ENCODE measurements at places on chromosomes 6 and 20.

GRCh38 chr20:23546435-23547144 is 21.7 kb downstream of the CST9L start:
- DNase-seq: no peak

DNA sequence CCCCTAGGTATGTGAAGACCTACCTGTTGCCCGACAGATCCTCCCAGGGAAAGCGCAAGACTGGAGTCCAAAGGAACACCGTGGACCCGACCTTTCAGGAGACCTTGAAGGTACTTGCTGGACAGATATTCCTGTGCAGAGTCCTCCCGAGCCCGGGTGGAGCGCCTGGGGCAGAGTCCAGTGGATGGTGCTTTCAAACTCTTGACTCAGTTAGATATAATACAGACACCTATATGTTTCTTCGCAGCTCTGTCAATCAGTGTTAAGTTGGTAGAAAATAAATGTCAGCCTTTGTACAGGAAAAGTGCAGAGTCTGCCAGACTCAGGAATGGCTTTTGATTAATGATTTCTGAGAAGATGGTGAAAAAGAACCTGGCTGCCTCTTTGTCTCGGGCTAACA is 67.2 kb downstream of the EZR start:
- no peak for DNase-seq

DNA sequence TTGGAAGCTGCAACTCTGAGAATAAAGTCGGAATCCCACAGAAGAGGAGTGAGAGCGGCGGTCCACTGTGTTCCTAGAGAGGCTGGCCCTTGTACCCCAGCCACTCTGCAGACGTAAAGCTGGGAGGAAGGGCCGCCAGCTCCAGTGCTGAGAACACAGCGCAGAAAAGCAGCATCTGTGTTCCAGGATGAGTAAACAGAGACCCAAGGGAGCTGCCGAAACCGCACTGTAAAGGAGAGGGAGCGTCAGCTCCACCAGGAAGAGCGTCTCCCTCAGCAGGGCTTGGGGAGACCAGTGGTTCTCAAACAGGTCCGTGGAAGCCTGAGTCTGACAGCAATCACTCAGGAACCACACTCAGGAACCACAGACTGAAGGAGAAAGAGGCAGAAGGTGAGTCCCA is 134.0 kb downstream of the WDR27 start:
- DNase-seq: no peak

- DNase-seq: no peak
Measured at GRCh38 chr20:6956574-6956973, 189.1 kb downstream of the BMP2 start.

DNA sequence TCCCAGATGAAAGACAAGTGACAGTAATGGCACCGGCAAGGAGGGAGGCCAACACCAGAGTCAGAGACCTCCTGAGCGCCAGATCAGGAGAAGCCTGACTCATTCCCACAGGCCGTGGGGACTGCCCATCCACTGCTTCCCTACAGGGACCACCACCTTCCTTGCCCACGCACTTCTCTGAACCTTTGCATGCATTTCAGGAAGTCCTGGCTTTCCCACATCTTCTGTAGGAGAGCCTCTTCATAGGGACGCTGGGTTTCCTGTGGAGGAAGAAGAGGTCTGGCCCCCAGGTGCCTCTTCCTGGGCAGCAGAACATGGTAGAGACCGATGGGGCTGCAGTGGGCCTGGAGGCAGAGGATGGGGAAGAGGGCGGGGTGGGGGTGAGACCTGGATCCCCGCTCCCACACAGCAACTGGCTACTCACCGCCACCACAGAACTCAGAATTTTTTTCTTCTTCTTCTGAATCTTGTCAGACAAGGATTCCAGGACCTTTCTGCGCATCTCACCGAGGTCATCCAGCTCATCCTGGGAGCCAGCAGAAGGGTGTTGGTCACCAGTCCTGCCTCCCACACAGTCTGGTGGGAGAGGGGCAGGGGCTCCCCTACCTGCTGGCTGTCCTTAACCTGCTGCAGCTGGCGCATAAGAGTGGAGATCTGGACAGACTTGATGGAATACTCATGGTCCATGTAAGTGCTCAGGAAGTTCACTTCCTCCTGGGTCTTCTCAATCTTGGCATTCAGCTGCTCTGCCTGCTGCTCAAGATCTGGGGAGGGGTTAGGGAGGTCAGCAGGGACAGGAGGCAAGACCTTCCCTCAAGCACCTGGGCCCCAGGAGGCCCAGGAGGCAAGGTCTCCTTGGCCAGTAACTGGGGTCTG is 13.7 kb downstream of the C20orf96 start:
- no peak for DNase-seq

GRCh38 chr6:43170417-43170930 is 595 bp upstream of the SRF start:
- DNase-seq: no peak

- no peak for DNase-seq
Measured at GRCh38 chr20:51456511-51457509, 85.7 kb downstream of the NFATC2 start.

GRCh38 chr6:136920216-136920615 is 1.9 kb upstream of the SLC35D3 start:
- no peak for DNase-seq

- DNase-seq: no peak
Measured at GRCh38 chr6:148704400-148705246, 42.2 kb upstream of the UST start.

DNA sequence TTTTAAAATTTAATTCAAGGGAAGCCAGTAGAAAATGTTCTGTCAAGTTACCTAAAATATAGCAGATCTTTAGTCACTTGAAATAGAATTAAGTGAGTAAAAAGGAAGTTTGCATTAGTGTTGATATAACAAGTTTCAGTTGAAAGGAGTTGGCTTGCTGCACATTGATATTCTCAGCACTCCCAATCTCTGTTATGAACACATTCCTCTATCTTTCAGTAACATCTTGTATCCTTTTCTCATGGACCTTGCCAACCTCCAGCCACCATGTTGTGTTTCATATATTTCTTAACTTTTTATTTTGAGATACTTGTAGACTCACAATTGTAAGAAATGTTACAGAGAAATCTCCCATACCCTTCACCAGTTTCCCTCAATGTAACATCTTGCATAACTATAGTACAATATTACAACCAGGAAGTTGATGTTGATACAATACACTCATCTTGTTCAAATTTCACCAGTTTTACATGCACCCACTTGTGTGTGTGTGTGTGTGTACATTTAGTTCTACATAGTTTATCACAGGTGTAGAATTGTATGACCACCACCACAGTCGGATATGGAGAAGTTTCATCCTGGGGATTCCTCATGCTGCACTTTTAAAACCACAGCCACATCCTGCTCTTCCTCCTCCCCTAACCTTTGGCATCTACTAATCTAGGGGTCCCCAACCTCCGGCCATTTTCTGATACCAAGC is 20.2 kb upstream of the PAQR8 start:
- no peak for DNase-seq

DNA sequence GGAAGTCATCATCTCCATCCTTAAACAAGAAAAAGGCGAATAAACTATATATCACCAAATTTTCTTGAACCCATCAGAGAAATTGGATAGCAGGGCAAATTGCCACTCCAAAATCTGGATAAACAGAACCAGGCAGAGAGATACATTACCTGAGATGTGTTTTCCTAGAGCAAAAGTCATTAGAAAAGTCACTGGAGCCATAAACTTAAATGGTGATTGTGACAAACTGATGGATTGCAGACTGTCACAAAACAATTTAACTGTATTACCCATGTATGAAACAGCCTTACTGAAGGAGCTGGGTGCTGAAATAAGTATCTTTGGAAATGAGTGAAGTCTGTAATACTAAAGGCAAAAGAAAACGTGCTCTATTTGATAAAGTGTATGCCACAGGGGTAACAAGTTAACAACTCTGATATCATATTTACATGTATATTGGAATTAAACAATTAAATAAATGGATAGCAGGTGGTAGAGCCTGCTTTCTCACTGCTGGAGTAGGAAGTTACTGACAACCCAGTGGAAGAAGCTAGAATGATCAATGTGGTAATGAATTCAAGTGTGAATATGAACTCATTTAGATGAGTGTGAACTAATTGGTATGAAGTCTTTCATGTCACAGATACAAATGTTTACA is 186.9 kb downstream of the LMBRD1 start:
- no peak for DNase-seq

DNA sequence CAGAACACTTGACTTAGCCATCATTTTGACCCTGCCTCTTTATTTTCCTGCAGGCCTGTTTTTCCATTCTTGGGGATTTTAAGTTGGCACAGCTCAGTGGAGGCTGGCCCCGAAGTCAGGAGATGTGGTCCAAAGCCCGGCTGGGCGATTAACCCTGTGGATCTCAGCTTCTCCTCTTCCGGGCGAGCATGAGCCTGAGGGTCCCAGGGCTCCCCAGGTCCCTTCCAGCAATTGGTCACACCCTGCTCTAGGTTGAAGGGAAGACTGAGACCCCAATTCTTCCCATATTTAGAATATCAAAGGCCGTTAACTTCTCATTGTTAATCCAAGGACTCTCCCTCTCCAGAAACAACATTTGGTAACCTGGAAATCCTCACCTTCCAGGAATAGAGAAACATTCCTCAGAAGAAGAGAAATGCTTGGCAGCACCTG is 2.3 kb downstream of the THBS2 start:
- no peak for DNase-seq

GRCh38 chr20:59560588-59561227 is 43.6 kb upstream of the PHACTR3 start:
- DNase-seq: no peak

DNA sequence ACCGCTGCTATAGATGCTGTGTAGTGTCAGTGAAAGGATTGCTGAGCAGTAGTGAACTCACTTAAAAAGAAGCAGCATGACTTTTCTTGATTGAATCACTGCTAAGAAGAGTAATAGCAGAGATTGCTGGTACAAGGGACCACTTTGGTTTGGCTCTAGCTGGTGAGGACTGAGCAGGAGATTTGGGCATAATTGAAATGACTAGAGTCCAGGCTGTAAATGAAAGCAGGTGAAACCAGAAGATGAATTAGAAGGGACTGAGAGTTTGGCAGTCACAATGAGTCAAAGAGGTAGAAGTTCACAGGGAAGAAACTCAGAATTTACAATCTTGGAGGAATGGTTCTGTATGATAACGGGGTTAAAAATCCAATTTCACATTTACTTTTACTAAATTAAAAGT is 19.1 kb upstream of the REV3L start:
- no peak for DNase-seq

DNA sequence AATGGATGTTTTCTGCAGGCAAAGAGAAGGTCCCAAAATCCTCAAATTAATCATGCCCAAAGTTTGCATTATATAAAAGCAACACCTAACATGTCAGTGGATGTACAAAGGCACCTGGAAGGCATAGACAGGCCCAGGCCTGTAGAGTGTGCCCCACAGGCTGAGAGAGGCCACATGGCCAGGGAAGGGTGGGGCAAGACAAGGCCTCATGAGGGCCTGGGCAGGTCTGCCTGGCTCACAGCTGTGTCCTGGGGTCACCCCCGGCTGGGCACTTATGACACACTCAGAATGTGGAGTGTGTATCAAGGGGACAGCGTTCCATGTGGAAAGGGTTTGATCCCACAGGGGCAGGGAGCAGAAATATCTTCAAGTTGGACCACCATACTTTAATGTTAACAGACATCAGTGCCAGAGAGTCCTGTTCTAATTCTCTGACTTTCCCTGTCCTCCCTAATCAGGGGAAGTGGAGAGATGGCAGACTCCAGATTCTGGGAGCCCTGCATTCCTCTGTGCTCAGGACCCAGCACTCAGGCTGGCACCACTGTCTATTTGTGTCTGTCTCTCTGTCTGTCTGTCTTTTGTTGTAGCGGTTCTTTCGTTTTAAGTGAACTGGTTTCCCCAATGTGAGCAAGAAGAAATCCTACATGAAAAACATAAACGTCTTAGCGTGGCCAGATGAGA is 178.3 kb upstream of the FOXA2 start:
- DNase-seq: no peak

DNA sequence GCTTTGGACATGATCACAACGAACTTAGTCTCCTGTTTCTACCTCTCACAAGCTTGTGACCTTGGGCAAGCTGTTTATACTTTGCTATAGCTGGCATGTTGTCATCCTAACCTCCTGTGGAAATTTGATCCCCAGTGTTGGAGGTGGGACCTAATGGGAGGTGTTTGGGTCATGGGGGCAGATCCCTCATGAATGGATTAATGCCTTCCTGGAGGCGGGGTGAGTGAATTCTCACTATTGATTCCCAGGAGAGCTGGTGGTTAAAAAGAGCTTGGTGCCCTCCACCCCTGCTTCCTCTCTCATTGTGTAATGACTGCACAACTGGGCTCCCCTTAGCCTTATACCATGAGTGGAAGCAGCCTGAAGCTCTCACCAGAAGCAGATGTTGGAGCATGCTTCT is 228.9 kb downstream of the HIVEP2 start:
- no peak for DNase-seq

DNA sequence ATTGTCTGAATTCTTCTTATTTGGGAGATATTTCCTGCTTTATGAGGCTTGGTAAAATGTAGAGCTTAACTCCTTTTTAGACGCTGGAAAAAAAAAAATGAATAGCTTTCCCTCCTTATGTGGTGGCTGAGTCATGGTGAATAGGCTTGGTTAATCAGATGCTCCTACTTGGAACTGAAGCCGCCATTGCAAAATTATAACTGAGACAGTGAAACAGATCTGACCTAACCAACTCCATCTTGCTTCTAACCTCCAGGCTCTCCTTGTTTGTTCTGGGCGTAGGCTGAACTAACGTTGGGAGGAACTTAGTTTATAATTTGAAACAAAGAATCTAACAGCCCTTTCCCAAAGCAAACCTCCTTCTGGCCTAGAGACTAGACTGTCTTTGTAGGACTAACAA is 43.2 kb upstream of the PLCB4 start:
- DNase-seq: no peak

DNA sequence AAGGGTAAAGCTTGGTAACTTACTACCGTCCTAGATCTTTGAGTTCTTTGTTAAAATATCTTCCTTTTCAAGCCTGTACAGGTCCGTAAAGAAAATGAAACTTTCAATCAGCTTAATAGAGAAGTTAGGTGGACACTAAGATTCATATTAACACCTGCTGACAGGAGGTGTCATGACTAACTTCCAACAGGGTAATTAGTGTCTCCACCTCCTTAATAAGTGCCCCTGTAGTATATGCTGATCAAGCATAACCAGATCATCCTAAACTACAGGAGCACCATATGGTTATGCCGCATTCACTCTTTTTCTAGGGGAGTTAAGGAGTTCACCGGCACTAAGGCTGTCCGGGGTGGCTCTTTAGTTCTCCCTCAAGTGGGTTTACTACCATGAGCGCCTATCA is 23.9 kb upstream of the RALGAPA2 start:
- no peak for DNase-seq

DNA sequence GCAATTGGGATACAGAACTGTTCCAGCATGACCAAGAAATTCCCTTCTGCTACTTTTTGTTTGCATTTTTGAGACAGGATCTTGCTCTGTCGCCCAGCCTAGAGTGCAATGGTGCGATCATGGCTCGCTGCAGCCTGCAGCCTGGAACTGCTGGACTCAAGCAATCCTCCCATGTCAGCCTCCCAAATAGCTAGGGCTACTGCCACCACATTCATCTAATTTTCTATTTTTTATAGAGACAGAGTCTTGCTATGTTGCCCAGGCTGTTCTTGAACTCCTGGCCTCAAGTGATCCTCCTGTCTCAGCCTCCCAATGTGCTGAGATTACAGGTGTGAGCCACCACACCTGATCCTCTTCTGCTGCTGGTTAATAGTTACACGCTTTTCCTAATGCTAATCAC is 204.9 kb downstream of the SOX4 start:
- DNase-seq: no peak
